ENCODE measurements at places on chromosomes 3 and 15.

- DNase-seq = no peak
Measured at GRCh38 chr3:15154326-15154725, 51.7 kb upstream of the CAPN7 start.

DNA sequence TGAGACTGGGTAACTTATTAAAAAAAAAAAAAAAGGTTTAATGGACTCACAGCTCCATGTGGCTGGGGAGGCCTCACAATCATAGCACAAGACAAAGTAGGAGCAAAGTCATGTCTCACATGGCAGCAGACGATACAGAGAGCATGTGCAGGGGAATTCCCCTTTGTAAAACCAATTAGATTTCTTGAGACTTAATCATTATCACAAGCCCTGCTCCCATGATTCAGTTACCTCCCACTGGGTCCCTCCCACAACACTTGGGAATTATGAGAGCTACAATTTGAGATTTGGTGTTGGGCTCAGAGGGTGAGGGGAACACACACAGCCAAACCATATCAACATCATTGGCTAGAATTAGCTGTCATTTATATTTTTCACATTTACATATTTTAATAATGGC, 221.0 kb downstream of the RSRC1 start:
- no peak for DNase-seq

DNA sequence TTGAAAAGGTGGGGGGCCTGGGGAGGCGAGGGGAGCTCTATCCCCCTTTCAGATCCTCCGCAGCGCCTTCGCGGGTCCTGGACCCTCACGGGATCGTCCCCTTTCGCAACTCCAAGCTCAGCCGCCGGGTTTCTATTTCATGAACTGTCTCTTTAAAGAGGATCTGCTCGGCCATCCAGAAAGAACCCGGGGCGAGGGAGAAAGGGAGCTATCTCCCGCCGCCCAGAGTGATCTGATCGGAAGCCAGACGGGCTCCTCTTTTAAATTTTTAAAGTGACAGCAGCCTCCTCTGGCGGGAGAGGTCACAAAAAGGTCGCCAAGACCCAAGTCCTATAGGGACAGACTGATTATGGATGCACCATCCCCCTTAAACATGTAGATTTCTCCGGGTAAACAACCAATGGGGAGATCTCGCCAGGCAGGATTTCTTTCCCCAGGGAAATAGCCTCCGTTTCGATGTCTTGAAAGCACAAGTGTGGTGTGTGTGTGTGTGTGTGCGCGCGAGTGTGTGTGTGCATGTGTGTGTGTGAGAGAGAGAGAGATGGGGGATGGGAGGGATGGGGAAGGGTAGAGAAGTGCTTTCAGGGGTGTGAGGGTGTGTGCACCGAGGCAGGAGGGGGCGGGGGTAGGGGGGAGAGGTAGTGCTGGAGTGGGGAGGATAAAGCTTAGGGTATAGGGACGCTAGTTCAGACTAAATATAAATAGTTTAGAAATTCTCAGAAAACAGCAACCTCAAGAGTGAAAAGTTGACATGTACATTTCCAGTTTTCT, 516.1 kb downstream of the MECOM start:
- DNase-seq = no peak

GRCh38 chr3:30098243-30098642, 508.2 kb upstream of the TGFBR2 start:
- DNase-seq = no peak

DNA sequence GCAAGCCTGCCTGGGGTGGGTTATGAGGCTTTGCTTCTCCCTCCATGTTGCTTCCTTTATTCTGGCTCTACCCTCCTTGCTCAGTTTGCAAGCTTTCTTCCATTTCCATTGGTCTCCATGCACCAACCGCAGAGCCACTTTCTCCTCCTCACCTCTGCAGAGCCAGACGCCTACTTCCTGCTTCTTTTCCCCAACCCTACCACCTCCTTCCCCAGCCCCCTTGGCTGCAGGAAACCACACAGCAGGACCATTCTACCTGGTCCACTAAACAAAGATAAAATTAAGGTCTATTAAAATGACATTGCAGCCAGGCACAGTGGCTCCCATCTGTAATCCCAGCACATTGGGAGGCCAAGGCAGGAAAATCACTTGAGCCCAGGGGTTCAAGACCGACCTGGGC, 10.0 kb upstream of the CAV3 start:
- no peak for DNase-seq

DNA sequence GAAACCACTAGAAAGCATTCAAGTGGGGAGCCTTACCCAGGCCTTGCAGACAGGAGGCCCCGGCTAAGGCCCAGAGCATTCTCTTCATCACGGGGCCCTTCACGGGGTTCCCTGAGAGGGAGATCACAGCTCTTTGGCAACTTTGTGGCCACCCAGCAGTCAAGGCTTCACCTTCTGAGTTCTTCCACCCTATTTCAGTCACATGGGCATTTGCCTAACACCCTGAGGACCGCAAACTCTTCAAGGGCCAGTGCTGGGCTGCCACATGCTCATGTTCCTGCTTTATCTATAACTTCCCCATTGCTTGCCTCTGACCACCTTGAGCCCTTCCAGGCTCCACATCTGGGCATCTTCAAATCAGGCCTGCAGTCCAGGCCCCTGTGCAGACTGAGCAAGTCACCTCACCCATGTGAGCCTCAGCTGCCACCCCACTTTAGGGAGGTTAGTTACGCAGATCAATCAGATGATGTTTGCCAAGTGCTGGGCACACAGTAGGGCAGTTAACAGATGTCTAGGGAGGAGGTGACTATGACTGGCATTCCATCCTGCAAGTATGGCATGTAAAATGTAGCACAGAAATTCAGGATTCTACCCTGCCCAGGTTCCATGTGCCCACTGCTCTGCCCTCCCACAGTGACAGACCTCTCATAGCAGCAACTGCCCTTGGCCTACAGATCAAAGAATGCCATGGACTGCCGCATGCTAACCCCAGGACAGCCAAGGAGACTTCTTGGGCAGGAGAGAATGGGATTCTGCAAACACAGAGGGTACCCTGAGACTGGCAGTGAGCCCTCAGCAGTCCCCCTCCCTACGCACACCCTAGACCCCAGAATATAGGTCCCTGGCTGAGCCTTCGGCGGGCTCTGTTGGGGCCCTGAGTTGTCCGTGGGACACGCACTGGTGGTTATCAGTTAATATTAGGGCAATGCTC, 37.6 kb upstream of the ZNF710 start:
- DNase-seq = no peak

- DNase-seq = no peak
Measured at GRCh38 chr3:169886671-169887070, 16.9 kb upstream of the LRRC31 start.

- no peak for DNase-seq
Measured at GRCh38 chr15:101406036-101406435, 83.5 kb downstream of the PCSK6 start.

DNA sequence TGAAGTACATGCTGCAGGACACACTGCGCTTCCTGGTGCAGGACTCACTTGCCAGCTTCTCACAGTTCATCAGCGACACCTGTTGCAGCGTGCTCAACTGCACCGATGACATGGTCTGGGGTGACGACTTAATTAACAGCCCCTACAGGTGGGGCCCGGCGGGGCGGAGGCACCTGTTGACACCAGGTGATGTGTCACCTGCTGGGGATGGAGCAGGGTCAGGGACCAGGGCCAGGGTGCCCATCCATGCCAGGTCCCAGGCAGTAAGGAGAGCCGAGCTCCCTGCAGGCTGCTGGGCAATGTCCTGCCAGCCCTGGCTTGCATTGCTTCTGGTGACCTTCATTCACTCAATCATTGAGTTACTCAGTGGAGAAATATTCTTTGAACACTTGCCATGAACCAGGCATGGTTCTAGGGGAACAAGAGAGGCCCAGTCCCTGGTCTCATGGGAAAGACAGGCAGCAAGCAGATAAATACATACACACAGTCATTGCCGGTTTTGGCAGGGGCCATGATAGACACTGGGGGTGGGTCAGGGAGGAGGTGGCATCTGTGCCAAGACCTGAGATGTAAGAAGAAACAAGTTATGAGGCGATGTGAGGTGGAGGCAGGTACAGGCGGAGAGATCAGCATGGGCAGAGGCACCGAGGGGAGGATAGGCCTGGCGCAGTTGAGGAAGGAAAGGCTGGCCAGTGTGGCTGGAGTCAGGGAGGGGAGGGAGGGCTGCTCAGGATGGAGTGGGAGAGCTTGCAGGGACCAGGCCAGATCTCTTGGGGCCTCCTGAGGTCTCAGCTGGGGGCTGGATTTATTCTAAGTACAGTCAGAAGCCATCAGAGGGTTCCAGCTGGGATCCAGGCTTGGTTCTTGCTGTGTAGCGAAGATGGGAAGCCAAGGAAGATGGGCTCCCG, 30.8 kb downstream of the DNAH1 start:
- DNase-seq = no peak

DNA sequence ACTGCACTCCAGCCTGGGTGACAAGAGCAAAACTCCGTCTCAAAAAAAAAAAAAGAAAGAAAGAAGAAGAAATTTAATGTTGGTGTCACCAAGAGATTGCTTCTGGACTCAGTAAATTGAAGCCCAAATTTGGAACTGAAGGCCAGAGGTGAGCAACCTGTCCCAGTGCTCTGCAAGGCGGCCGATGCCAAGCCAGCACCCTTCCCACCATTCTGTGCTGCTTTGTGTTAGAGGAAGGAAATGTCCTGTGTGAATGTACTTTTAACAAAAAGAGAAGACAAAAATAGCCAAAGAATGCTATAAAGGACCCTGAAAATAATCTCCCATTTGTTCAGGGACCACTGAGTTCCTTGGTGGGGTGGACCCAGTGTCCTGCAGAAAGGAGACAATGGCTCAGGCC, 44.6 kb downstream of the CDC25A start:
- DNase-seq = no peak

GRCh38 chr3:45064512-45065372, 38.6 kb downstream of the CLEC3B start:
- no peak for DNase-seq

GRCh38 chr3:122962149-122962548, 65.4 kb downstream of the SEMA5B start:
- DNase-seq = no peak

- peak; percentile 10 for DNase-seq
Measured at GRCh38 chr3:123586131-123586530, 1.3 kb upstream of the HACD2 start.

DNA sequence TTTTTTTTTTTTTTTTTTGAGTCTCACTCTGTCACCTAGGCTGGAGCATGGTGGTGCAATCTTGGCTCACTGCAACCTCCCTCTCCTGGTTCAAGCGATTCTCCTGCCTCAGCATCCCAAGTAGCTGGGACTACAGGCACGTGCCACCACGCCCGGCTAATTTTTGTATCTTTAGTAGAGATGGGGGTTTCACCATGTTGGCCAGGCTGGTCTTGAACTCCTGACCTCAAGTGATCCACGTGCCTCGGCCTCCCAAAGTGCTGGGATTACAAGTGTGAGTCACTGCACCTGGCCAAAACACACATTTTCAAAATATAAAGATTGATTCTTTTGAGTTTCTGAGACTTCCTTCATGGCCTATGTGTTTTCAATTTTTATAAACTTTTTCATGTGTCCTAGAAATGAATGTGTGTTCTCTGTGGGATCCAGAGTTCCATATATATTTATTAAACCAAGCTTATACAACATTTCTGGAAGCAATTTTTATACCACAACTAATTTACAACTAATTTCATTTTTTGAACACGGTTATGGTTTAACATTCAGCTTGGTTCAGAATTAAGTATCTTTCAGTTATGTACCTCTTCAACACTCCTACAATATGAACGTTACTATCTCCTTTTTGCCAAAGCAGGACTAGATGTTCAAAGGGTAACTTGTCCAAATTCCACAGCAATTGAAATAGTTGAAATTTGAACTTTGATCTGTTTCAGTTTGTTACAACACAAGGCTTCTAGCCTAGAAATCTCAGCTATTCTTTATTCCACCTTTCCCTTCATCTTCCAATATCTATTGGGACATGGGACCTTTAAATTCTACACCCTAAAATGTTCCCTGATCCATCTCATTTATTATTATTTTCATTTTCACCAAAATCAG, 1.5 kb downstream of the ACAD11 start:
- no peak for DNase-seq

DNA sequence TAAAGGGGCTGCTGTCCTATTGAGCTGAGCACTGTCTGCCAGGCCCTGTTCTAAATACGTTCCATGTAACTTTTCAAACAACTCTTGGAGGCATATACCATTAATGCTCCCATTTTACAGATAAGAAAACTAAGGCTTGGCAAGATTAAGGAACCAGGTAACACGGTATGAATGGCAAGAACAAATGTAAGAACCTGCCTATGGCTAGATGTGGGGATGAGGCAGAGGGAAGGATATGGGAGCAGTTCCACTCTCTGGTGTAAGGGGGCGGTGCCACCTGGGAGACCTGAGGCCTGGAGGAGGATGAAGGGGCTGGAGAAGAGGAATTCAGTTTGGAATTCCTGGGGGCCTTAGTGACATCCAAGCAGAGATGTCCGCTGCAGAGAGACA, 3.8 kb upstream of the LMAN1L start:
- no peak for DNase-seq

GRCh38 chr3:60220768-60221167, 1030.5 kb downstream of the FHIT start:
- no peak for DNase-seq

GRCh38 chr3:61724183-61724582, 162.8 kb downstream of the PTPRG start:
- no peak for DNase-seq

- no peak for DNase-seq
Measured at GRCh38 chr15:83809345-83809744, 155.4 kb downstream of the ADAMTSL3 start.

DNA sequence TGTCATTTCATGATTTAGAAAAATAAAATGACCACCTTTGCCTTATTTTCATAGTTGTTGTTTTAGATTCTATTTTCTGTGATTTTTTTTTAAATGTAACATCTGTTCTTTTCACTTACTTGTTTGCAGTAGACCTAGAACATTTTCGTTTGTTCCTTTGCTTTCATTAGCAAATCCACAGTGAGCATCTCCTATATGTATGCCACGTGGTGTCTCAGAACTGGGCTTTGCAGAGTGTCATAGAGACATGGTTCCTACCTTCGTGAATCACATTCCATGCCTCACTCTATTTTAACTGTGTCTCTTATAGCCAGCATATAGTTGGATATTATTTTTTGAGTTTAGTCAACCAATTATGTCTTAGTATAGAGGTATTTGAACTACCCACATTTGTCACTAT, 118.2 kb downstream of the KLF13 start:
- DNase-seq = no peak

DNA sequence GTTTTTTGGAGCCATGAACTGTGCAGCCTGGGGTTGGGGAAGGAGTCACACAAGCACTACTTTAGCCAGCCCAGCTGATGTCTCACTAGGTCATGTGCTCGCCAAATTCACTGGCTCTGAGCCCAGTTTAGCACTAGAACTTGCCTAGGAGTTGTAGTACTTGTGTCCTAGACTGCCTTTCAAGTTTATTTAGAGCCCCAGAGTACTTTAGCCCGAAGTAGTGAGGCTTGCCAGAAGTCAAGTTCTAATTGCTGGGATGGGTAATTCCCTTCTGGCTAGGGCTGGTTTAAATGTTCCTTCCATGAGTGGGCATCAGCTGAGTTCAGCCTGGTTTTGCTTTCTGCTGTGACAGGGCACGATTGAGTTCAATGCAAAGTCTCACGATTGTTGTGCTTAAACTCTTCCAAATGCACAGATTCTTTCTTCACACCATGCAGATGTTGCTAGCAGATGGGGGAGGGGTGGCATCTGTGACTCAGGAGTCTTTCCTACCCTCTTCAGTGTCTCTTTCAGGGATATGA, 228.2 kb upstream of the ZPLD1 start:
- DNase-seq = no peak

GRCh38 chr3:39125841-39126500, 18.5 kb downstream of the TTC21A start:
- no peak for DNase-seq

GRCh38 chr3:44722103-44722401, 7.4 kb upstream of the ZNF501 start:
- DNase-seq = no peak
